NCI-H774 (cell line): ENCODE measurements at places on chromosomes 13 and 19.

DNA sequence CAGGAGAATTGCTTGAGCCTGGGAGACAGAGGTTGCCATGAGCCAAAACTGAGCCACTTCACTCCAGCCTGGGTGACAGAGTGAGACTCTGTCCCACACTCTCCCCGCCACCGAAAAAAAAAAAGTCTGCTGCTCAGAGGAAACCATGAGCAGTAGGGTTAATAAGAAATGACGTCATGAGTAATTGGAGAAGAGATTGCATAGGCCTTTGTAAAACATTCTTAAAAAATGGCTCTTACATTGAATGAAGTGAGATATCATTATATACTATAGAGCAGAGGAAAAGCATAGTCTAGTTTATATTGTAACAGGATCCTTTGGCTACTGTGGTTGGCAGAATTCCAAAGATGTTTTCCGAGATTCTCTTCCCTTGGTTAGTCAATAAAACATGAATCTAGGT is 228.2 kb downstream of the PCDH20 start:
- DNase-seq = no peak

DNA sequence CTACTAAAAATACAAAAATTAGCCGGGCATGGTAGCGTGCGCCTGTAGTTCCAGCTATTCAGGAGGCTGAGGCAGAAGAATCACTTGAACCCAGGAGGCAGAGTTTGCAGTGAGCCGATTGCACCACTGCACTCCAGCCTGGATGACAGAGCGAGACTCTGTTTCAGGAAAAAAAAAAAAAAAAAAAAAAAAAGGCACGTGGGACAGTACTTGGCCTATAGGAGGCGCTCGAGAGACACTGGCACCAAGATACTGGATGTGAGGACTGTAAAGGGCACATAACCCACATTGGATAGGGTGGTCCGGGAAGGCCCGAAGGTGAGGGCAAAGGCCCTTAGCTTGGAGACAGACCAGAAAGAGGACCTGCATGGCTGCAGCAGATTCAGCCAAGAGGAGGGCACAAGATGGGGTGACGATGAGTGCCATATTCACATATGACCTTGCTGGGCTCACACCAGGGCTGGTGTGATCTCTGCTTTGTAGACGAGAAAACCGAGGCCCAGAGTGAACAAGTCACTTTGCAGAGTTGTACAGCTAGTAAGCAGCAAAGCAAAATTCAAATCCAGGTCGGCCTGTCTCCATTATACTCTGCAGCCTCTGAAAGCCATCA is 89.4 kb downstream of the DPF1 start:
- DNase-seq = peak; percentile 4

GRCh38 chr13:23003446-23003845 is 177.3 kb upstream of the SGCG start:
- no peak for DNase-seq

DNA sequence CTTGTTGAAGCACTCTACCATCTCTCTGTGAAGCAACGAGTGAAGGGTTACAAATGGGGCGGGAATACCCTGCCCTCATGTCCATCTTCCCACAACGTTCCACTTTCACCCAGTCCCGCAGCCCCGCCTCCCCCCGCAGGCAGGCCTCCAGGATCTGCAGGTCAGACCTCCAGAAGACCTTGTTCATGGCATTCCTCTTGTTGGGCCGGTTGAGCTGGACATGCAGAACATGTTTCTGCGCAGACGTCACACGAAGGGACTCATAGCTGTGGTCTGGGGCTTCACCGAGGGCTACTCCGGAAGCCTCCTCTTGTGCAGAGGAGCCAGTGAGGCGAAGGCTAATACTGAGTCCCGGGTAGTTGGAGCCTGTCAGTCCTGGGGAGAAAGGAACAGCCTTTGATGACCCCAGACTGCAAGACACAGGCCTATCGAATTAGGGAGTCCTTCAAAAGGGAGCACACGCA is 420 bp downstream of the ECH1 start:
- peak; percentile 31 for DNase-seq

GRCh38 chr13:20465218-20465879 is 60.3 kb downstream of the CRYL1 start:
- DNase-seq = no peak
